Adrenal gland (tissue), 19 donors: ENCODE measurements at places on chromosomes 5 and 9. TPM values are rescaled to one million over a fixed set of nuclear protein-coding genes. Genes with fewer than 3 reads are reported as not detected.

DNA sequence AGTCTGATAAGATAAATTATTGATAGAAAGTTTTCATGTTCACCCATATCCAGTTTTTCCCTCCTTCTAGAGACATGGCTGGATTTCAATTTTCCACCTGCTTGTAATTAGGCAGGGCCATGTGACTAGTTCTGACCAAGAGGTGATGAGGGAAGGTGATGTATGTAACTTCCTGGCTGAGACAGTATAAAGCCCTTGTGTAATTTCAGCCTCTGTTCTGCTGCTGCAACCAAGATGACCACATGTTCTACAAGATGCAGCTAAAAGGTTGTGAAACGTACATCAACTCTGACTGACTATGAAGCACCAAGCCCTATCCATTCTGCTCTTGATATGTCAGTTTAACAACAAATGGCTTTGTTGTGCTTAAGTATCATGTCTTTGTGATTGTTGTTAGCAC lies 376.5 kb upstream of the DAB2 start:
- H3K27me3 ChIP-seq: no peaks in the 10 kb centered on the region
- no peaks in the 10 kb centered on the region for H3K36me3 ChIP-seq
- H3K4me3 ChIP-seq: no peak overlapping the region

DNA sequence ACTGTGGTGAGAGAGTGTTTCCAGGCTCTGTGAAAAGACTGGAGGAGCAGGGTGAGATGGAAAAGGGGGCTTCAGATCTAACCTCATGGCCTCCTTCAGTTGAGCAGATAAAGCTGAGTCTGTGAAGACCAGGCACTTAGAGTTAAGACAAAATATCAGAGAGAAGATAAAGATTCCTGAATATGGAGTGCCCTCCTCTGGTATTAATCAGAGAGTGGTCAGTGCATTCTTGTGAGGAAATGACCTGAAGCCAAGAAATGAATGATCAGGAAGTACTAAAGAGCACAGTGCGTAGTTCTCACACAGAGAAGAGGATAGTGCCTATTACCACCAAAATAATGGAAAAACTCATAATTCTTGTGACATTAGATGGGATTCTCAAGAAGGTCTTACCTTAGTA lies 1417.0 kb upstream of the ACO1 start:
- no peaks in the 10 kb centered on the region for H3K36me3 ChIP-seq
- H3K4me3 ChIP-seq: no peak overlapping the region
- DNase-seq: no peak

DNA sequence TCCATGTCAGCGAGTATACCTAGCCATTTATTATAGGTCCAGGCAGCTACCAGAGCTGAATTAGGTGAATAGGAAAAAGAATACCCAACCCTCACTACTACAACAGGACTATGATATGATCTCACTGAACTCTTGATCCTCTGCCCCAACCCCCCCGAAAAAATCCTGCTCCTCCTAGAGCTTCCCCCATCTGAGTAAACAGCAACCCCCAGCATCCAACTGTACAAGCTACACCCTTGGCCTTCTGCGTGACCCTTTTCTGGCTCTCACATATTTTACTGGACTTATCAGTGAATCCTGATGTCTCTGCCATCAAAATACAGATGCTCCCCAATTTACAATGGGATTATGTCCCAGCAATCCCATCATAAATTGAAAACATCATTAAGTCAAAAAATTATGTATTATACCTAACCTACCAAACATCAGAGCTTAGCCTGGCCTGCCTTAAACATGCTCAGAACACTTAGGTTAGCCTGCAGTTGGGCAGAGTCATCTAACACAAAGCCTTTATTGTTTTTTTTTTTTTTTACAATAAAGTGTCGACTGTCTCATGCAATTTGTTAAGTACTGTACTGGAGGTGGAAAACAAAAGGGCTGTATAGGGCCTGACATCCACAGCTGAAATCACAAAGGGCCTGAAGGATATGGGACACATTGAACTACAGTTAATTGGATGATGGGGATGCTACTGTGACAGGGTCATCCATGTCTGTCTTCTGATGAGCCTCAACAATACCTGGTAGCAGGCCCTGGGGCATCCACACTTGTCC lies 128.9 kb upstream of the ERCC6L2 start:
- H3K4me1 ChIP-seq: no peaks in the 10 kb centered on the region
- no peaks in the 10 kb centered on the region for H3K27me3 ChIP-seq
- no peak overlapping the region for H3K27ac ChIP-seq

- no peaks in the 10 kb centered on the region for H3K4me1 ChIP-seq
- no peak overlapping the region for H3K27ac ChIP-seq
- no peak for DNase-seq
Measured at GRCh38 chr9:38761339-38761738, 41.4 kb upstream of the FAM240B start.

Gene CTNND2
- total RNA-seq: 1.1 TPM

DNA sequence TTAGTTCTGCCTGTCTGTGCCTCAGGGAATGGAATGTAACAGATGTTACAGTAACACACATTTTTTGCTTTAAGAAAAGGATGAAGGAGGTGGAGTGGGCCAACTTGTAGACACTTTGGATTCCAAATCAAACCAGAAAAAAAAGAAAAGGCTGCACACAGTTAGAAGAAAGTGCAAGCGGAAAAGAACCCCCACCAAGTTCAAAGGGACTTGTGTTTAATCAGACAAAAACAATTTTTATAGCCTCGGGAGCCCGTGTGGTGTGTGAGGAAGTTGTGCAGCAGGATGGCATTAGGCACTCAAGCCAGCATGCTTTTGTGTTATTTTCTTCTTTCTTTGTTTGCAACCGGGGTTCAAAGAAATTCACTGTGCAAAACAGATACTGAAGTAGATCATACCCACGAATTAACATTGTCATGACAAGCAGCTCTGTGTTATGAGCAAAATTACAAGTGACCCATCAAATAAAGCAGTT lies 189.5 kb downstream of the SEMA5A start:
- no peaks in the 10 kb centered on the region for H3K4me1 ChIP-seq
- H3K4me3 ChIP-seq: no peak overlapping the region
- no peaks in the 10 kb centered on the region for H3K36me3 ChIP-seq
- no peak overlapping the region for H3K27ac ChIP-seq
- no peaks in the 10 kb centered on the region for H3K27me3 ChIP-seq

DNA sequence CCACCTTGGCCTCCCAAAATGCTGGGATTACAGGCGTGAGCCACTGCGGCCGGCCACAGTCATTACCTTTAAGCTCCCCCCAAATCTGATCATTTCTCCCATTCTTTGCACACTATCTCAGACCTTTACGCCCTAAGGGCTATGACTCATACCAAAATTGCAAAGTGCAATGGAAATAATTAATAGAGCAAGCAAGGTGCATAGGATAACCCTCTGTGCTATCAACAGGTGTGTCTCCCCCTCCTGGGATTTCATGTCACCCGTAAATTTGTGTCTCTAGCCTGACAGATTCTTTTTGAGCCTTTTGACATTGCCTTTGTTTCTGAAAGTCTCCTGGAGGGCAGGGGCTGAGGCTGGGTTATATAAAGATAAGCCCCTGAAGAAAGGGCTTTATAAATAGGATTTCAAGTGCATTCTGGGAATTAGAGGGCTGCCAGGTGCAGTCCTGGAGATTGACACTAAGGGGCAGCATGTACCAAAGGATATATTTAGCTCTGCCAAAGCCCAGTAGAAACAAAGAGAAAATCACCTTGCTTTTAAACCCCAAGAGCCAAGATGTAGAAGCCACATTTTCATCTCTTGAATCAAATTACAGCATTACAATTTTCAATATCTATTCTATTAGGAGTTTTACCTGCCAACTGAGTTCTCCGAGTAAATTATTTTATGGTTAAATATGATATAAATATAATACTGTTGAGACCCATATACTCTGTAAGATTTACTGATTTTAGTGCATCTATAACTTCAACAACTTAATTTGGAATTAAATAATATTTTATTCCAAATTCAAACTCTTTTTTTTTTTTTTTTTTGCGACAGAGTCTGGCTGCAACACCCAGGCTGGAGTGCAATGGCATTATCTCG lies 18.2 kb downstream of the S100Z start:
- DNase-seq: peak; percentile 88
- H3K4me1 ChIP-seq: no peaks in the 10 kb centered on the region
- no peaks in the 10 kb centered on the region for H3K27me3 ChIP-seq
- no peaks in the 10 kb centered on the region for H3K36me3 ChIP-seq
- H3K4me3 ChIP-seq: no peak overlapping the region
- H3K27ac ChIP-seq: no peak overlapping the region

Gene GAS1
- 27.0 TPM for total RNA-seq

Gene SREK1IP1
- total RNA-seq: 10.3 TPM

DNA sequence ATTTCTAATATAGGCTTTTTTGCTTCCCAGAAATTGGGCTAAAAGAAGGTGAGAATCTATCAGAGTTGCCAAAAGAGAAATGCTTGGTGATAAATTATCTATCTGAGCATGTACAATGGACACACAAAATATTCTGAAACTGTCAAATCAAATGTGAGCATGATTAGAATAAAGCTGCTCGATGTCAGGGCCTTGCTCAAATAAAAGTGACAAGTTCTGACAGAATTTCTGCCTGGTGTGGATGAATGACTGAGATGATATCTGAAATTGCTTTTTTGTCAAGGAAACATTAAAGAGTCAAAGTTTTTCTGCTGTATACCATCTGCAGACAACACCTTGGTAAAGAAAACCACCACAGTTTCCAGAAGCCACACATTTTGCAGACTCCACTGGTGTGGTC lies 128.8 kb downstream of the GABRG2 start:
- no peaks in the 10 kb centered on the region for H3K27me3 ChIP-seq
- no peak overlapping the region for H3K27ac ChIP-seq
- no peaks in the 10 kb centered on the region for H3K4me1 ChIP-seq
- no peak for DNase-seq
- H3K4me3 ChIP-seq: no peak overlapping the region

- DNase-seq: no peak
- H3K4me1 ChIP-seq: peaks cover 17% of the 10 kb centered on the region
- peaks cover 10% of the 10 kb centered on the region for H3K36me3 ChIP-seq
Measured at GRCh38 chr5:177347699-177348098, 3.8 kb downstream of the LMAN2 start.

- no peaks in the 10 kb centered on the region for H3K36me3 ChIP-seq
- H3K4me1 ChIP-seq: peaks cover 45% of the 10 kb centered on the region
- peak overlapping the region; percentile 92 for H3K27ac ChIP-seq
- H3K27me3 ChIP-seq: no peaks in the 10 kb centered on the region
- no peak overlapping the region for H3K4me3 ChIP-seq
Measured at GRCh38 chr5:173016598-173017046, 33.1 kb downstream of the ATP6V0E1 start.

GRCh38 chr9:106846857-106847256 lies 16.1 kb upstream of the ZNF462 start:
- H3K36me3 ChIP-seq: no peaks in the 10 kb centered on the region
- no peak overlapping the region for H3K27ac ChIP-seq
- no peak for DNase-seq
- no peaks in the 10 kb centered on the region for H3K4me1 ChIP-seq
- H3K27me3 ChIP-seq: no peaks in the 10 kb centered on the region

DNA sequence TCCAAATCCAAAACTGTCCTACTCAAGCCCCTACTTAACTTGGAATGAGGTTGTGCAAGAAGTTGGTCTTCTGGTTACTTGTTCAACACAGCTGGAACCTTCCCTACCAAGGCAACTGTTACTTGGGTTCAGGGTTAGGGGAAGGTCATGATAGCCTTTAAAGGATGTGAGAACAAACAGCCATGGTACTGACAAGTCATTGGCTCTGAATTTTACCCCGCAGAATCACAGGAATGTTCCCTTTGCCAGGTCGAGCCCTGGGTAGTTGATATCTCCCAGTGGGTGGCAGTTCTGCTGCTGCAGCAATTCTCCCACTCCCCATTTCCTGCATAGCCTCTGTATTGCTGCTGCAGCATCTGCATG lies 396.1 kb upstream of the MPDZ start:
- no peak overlapping the region for H3K4me3 ChIP-seq
- H3K36me3 ChIP-seq: no peaks in the 10 kb centered on the region
- H3K27ac ChIP-seq: no peak overlapping the region
- no peaks in the 10 kb centered on the region for H3K27me3 ChIP-seq
- DNase-seq: no peak

Gene PTPRD
- total RNA-seq: 4.7 TPM

DNA sequence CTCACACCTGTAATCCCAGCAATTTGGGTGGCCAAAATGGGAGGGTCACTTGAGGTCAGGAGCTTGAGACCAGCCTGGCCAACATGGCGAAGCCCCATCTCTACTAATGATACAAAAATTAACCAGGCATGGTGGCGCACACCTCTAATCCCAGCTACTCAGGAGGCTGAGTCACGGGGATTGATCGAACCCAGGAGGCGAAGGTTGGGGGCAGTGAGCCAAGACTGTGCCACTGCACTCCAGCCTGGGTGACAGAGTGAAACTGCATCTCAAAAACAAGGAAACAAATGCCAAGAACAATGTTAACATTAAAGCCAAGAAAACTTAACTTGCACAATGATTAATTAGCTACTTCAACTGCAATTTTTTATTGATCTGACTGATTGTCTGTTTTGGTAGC lies 202.6 kb downstream of the ARRDC3 start:
- no peak overlapping the region for H3K4me3 ChIP-seq
- H3K27me3 ChIP-seq: no peaks in the 10 kb centered on the region
- peak; percentile 59 for DNase-seq
- no peak overlapping the region for H3K27ac ChIP-seq
- H3K36me3 ChIP-seq: no peaks in the 10 kb centered on the region

Gene ROPN1L
- total RNA-seq: 1.0 TPM

- H3K36me3 ChIP-seq: no peaks in the 10 kb centered on the region
- no peak overlapping the region for H3K27ac ChIP-seq
Measured at GRCh38 chr5:123976379-123977033, 464.5 kb downstream of the CSNK1G3 start.

- H3K4me3 ChIP-seq: no peak overlapping the region
- no peak for DNase-seq
- H3K36me3 ChIP-seq: no peaks in the 10 kb centered on the region
- no peaks in the 10 kb centered on the region for H3K27me3 ChIP-seq
Measured at GRCh38 chr9:8832955-8833354, 1033.4 kb upstream of the DMAC1 start.

Gene HABP4
- 9.4 TPM for total RNA-seq

GRCh38 chr9:88996921-88997235 lies 5.6 kb downstream of the S1PR3 start:
- H3K27ac ChIP-seq: no peak overlapping the region
- no peak overlapping the region for H3K4me3 ChIP-seq
- H3K27me3 ChIP-seq: peaks cover 1% of the 10 kb centered on the region
- peaks cover 16% of the 10 kb centered on the region for H3K4me1 ChIP-seq

DNA sequence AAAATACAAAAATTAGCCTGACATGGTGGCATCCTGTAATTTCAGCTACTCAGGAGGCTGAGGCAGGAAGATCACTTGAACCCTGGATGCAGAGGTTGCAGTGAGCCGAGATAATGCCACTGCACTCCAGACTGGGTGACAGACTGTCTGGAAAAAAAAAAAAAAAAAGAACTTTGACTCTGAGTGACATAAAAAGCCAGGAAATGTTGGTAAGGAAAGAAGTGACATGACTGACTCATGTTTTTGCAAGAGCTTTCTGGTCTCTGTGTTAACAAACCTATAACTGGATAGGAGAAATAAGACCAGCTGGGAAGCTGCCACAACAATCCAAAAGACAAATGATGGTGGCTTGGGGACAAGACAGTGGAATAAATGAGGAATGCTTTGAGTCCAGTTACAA lies 272.1 kb downstream of the HINT1 start:
- no peaks in the 10 kb centered on the region for H3K27me3 ChIP-seq
- no peak overlapping the region for H3K27ac ChIP-seq
- H3K36me3 ChIP-seq: no peaks in the 10 kb centered on the region
- H3K4me3 ChIP-seq: no peak overlapping the region
- DNase-seq: no peak

GRCh38 chr5:174553556-174553955 lies 170.8 kb upstream of the MSX2 start:
- no peaks in the 10 kb centered on the region for H3K4me1 ChIP-seq
- no peak overlapping the region for H3K4me3 ChIP-seq
- H3K36me3 ChIP-seq: no peaks in the 10 kb centered on the region
- peak; percentile 25 for DNase-seq
- H3K27me3 ChIP-seq: peaks cover 5% of the 10 kb centered on the region
